ENCODE measurements at places on chromosomes 1 and 21. TPM values are rescaled to one million over a fixed set of nuclear protein-coding genes. Genes with fewer than 3 reads are reported as not detected.

- DNase-seq, result no peak
These were observed 178.3 kb upstream of the RAB4A start for GRCh38 chr1:229092377-229093237.

DNA sequence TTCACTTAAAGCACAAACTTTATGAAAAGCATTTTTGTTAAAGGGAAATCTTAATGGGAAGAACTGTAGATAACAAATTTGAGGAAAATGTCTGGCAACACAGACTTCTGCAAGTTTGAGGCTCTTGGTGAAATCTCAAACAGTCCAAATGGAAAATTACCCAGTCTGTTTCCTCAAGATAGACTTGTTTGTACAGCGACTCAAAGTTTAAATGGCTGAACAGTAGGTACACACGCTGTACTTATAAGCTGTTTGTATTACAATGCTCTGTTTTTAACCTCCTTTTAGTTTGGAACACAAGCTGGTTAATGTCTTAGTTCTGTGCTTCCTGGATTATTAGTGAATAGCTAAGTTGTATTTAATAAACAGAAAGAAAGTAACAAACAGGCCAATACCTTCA, 217.1 kb downstream of the NFIA start:
- DNase-seq, result no peak

IGFN1 gene
- not detected for total RNA-seq

- DNase-seq, result no peak
These were observed 16.2 kb downstream of the KCNJ10 start for GRCh38 chr1:160053548-160054365.

- DNase-seq, result no peak
These were observed 101.7 kb downstream of the PHTF1 start for GRCh38 chr1:113657556-113658063.

FAM3B gene
- total RNA-seq, result not detected

KLF18 gene
- total RNA-seq, result not detected

EXO1 gene
- 6.2 TPM for total RNA-seq

GRCh38 chr1:17359031-17359430, 13.0 kb upstream of the PADI6 start:
- DNase-seq, result no peak

DNA sequence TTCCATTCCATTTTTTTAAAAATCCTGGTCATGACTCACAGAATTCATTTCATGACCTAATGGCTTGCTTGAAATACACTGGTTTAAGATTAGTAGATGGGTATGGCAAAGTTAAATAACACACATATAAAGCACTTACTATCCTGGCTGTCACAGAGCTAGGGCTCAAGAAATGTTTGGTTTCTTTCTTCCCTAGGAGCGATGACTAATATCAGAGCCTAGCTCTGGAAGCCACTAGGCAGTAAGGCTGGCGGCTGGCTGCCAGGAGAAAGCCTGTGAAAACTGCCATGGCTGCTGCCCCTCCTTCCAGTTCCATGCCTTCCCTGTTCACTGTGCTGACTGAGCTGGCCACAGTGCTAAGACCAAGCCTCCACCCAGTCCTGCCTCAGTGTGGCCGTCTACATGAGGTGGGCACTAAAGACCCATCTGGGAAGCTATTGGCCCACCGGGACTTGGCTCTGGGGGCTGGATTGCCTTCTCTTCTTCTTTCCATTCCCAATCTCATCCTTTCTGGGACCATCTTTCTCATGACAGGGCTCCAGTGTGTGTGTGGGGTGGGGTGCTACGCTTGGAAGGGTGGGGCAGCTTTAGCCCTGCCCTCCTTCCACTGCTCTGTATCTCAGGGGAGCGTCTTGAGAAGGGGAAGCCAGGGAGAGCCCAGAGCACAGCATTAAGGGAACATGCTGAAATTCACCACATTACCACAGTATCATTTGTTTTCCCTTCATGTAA, 10.8 kb upstream of the ASCL5 start:
- peak; percentile 97 for DNase-seq

GRCh38 chr1:66211521-66211920, 322.4 kb upstream of the SGIP1 start:
- no peak for DNase-seq

DNA sequence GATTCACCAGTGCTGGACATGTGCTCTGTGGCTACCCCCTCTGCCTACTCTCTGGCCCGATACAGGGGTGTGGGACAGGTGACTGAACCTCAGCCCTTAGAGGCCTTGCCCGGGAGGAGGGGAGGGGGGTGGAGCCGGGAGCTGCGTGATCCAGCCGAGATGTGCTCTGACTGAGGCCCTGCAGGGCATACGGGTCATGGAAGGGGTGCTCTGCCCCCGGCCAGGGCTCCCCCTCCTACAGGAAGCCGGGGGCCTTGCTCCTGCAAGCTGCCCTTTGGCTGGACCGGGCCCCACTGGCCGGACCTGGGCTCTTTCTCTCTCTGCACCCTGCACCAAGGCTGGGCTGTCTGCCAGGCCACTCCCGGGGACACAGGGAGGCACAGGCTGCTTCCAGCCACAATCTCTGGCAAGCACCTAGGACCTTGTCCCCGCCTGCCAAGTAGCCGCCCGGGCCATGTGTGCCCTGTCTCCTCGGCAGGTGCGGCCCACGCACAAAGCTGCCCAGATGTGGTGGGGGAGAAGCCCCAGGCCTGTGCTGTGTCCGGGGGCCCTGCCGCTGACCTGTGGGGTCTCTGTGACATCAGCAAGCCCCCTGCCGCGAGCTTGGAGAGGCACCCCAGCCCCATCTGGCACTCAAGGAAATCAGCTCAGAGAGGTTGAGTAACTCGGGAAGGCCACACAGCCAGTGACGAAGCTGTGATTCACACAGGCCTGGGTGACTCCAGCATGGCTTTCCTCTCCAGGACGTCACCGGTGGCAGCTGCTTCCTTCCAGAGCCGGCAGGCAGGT, 1.5 kb downstream of the SCNN1D start:
- peak; percentile 90 for DNase-seq

PGLYRP3 gene
- not detected for total RNA-seq

DNA sequence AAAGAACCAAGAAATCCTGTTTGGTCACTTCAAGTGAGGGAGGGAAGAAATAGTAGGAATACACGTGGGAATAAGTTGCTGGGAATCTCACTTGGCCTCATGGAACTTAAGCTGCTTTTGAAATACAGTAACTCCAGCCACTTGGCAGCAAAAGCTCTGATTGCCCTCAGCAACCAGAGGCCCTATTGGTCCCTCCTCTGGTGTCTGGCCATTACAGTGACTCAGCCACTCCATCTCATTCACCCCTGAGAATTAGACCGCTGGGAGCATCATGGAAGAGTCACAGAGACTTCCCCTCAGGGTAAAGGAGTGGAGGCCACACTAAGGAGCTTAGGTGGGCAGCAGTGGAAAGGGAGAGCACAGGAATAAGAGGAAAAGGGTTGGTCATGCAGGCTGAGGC, 99.6 kb downstream of the ELAVL4 start:
- peak; percentile 28 for DNase-seq

DNA sequence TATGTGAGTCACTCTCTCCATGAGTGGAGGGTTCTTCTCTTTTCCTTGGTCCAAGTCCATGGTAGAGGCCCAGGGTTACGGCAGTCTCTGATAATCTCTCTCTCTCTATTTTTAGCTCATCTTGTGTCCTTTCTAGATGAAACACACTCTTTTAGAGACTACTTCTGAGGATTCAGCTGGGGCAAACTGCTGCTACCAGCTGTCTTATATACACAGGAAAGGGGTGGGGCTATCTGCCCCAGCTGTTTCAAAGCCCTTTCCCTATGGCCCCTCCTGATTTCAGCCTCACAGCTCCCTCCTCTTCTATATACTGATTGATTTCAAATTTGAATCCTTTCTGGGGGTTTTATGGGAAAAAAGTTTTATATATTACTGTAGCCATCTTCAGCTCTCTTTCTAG, 324.8 kb downstream of the RWDD3 start:
- DNase-seq, result no peak

DNA sequence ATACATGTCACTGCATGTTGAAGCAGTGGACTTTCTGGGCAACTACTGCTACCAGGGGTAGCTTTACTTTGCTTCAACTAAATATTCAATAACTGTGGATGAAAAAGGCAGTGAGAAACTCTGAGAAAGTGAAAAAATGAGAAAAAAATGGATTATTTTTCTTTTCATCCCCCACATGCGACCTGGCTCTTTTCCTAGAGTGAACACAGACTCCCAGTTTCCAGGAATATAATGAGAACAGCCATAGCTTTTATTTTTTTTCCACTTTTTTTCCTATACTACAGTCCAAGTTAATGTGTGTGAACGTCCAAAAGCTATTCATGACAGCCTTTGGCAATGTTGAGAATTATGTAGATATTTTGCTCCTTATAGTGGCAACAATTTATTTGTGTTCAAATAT, 230.4 kb downstream of the DNM3 start:
- no peak for DNase-seq

DNA sequence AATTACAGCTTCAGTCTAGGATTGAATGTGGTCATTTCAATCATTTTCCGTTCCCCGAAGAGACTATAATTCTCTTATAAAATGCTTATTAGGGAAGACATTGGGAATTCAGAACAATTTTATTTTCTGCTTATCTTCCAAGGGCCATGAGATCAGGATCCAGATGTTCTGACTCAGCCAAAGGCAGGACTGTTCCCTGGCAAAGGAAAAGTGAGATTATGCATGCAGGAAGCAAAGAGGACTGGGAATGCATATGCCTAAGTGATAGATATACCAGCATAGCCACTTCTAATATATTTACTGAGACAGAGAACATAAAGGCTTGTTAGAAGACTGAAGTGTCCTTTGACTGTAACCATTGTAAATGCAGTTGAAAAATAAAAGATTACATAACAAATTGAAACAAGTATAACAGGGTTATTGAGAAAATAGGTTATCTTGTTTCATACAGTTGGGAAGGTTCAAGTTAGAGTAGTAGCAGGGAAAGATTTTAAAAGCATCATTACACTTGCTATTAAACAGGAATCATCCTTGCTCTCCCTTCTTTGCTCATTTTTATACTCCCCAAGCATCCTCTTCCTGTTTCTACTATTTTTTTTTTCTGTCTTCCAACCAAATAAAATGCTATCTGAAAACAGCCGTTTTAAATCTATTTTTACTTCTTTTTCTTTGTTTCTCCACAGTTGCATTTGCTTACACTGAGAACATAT, 439.6 kb upstream of the ADAMTS5 start:
- DNase-seq, result peak; percentile 49

USP33 gene
- total RNA-seq, result 77.6 TPM

DNA sequence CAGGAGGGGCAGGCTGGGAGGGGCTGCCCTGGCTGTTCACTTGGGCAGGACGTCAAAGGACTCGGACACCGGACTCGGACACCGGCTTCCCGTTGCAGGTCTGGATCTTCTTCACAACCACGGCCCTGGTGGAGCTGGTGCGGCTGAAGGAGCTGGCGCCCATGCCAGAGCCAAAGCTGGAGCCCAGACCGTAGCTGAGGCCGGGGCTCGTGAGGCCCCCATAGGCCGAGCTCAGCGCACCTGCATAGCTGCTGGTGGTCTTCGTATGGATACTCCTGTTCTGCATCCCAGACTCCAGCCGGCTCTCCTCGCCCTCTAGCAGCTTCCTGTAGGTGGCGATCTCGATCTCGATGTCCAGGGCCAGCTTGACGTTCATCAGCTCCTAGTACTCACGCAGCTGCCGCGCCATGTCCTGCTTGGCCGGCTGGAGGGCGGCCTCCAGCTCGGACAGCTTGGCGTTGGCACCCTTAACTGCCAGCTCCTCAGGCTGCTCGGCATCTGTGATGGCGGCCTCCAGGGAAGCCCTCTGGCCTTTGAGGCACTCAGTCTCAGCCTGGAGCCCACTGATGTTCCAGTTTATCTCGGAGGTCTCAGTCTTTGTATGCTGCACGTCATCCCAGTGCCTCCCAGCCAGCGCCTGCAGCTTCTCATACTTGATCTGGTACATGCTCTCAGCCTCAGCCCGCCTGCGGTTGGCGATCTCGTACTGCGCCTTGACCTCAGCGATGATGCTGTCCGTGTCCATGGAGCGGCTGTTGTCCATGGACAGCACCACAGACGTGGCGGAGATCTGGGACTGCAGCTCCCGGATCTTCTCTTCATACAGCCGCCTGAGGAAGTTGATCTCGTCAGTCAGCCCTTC, 15.1 kb upstream of the KLF17 start:
- peak; percentile 30 for DNase-seq

GRCh38 chr1:84379917-84380180, 18.4 kb upstream of the DNASE2B start:
- no peak for DNase-seq

DNA sequence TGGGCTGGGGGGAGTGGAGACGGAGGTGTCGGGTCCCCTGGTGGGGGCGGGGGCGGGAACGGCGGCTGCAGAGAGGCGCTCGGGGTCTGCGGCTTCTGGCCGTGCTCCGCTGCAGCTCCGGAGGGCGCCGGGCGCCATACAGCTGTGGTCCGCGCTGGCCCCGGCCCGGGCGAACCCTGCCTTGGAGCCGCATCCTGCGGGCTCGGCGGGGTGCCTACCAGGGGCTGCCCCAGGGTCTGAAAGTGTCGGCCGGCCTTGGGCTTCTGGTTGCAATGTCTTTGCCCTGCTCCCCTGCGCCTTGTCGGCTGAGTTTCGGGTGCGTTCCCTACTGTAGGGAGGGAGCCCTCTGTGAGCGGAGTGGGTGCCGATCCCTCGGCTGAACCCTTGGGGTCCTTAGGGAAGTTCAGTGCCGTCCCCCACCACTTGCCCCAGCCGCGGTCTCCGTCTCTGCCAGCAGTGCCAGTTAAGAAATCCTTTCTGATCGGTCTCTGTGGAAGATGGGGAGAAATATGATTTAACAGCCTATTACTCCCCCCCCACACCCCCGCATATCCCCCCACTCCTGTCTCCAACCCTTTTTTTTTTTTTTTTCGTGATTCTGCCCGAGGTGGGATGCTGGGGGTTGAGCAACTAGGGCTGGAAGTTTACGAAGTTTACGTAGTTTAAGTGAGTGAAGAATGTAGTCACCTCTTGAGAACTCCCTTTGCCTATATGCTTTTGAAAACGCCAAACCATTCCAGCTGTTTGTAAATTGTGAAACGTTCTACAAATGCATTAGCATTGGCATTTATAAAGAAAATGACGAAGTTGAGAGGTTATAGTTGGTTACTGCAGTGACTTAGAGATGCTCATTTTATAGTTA, 588 bp downstream of the NEXN start:
- peak; percentile 77 for DNase-seq

TCHH gene
- not detected for total RNA-seq
